ENCODE measurements at places on chromosomes 16 and 17.

DNA sequence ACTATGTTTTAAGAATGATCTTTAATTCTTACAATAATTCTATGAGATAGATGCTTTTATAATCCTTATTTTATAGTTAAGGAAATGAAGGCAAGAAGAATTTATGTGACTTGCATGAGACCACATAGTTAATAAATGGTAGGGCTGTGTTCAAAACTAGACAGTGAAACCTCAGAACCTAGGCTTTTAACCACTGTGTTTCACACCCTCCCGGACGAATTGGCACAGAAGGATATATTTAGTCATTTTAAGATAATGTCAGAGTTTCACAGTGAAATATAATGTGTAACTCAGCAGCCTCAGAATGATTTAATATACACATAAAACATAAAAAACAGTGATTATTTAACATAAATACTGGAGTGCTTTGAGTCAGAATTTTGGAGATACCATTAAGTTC lies 57.0 kb downstream of the NSRP1 start:
- DNase-seq, result no peak

GRCh38 chr17:77145612-77146245 lies 5.0 kb downstream of the SEC14L1 start:
- DNase-seq, result peak; percentile 80

GRCh38 chr17:40779181-40779909 lies 3.0 kb downstream of the KRT27 start:
- no peak for DNase-seq

DNA sequence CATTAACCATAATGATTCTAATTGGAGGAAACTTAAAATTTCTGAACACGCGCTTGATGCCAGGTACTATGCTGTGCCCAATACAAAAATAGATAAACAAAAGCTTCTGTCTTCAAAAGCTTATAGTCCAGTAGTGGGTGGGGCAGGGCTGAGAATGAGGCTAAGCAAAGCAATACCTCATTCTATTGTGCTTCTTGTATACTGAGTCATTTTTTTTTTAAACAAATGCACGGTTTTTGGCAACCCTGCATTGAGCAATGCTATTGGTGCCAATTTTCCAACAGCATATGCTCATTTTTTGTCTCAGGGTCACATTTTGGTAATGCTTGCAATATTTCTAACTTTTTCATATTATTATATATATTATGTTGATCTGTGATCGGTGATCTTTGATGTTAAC lies 34.7 kb upstream of the HNF1B start:
- peak; percentile 54 for DNase-seq

DNA sequence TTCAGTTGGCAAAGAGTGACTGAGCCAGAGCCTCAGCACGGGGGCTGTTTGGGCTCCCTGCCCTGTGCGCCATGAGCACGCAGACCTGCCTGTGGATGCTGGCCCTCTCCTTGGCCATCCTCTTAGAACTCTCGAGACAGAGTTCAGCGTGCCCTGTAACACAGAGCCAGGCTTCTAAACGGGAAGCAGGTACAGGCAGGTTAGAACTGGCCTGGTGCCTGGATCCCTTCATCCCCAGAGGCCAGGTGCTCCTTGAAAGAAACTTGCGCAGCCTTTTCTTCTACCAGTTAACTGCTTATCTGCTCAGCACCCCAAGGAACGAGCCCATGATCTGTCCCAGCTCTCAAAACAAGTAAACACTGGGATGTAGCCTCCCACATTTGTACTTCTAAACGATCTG lies 6.9 kb downstream of the CCNF start:
- no peak for DNase-seq

DNA sequence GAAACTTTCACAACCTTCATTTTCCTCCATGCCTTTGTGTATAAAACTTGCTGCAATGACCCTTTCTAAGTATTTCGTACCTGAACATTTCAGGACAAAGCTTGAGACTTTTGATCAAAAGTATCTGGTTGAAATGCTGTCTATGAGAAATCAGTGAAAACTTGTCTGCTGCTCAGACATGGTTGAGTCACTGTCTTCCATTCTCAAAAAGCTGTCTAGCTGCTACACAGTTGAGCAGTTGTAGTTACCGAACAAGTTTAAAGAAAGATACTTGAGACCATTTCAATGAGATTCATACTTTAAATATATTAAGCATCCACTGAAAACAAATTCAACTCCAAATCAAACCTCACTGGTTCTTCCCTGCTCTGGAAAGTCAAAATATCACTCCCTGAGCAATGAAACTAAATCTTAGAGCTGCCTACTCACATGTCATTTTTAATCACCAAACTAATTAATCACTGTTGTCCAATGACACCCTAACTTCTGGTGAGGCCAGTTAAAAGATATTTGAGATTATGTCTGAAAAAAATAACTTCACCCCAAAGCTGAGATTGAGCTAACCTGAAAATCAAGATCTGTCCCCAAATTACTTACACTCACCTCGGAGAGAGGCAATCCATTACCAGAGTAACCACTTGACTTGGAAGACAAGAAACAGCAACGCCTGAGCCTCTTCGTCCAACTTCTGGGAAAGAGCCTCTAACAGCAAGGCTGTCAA lies 488 bp downstream of the TMEM100 start:
- peak; percentile 10 for DNase-seq

DNA sequence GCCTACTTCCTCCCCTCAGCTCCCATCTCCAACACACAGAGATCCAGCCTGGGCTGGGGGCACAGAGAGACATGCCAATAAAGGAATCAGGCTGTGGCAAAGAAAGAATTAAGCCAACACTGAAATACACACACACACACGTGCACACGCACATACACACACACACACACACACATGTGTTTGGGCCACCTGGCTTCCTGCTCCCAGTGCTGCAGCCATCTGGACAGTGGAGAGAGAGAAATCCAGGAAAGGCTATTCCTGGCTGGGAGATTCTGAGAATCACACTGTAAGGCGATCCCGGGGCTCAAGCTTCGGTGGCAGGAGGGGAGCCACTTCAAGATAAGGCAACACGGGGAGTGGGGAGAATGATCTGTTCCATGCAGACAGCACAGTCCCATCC lies 72.4 kb downstream of the NOG start:
- DNase-seq, result no peak

GRCh38 chr17:80402959-80403358 lies 12.0 kb upstream of the ENDOV start:
- no peak for DNase-seq

DNA sequence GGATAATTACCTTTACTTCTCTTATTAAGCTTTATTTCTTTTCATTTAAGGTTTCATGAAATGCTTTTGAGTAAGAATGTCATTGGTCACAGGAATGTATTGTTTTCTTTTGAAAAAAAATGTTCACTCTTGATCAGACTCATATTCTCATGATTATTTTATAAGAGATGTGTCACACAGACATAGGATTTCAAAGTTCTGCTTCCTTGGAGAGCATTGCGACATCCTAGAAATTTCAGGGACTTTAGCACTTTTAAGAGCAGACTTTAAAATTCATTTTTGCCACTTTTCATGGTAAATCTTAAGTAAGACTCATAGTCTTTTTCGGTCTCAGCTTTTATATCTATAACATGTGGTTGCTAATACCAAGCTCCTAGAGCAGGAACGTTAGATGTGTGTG lies 314.7 kb downstream of the CDH8 start:
- DNase-seq, result no peak

GRCh38 chr16:86373276-86373901 lies 136.9 kb upstream of the FOXF1 start:
- no peak for DNase-seq

- DNase-seq, result no peak
Measured at GRCh38 chr16:54430491-54431030, 144.0 kb upstream of the IRX3 start.

DNA sequence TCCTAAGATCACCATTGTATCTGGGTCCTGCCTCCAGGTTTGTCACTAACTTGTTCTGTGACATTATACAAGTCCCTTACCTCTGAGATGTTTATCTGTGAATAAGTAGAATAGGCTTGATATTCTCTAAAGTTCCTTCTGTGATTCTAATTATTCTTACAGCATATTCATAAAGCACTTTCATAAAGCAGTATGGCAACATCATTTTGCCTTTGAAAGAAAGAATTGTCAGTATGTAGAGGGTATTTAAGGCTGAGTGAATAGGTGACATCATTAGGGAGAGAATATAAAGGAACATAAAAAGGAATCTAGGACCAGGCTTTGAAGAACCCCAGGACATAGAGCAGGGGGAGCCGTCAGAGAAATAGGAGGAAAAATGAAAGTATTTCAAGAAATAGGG lies 15.6 kb downstream of the VMP1 start:
- DNase-seq, result no peak

DNA sequence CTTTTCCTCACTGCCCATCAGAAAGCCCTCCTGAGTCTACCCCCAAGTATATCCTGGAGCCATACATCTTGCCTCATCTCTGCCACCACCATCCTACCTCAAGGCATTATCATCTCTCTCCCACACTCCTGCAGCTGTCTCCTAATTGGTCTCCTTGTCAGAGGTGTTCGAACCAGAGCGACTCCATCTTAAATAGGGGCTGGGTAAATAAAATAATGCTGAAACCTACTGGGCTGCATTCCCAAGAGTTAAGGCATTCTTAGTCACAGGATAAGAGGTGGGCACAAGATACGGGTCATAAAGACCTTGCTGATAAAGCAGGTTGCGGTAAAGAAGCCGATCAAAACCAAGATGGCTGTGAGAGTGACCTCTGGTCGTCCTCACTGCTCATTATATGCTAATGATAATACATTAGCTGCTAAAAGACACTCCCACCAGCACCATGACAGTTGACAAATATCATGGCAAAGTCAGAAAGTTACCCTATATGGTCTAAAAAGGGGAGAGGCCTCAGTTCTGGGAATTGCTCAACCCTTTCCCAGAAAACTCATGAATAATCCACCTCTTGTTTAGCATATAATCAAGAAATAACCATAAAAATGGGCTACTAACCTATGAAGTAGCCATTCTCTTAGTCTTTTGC lies 97.0 kb upstream of the C16orf82 start:
- no peak for DNase-seq

DNA sequence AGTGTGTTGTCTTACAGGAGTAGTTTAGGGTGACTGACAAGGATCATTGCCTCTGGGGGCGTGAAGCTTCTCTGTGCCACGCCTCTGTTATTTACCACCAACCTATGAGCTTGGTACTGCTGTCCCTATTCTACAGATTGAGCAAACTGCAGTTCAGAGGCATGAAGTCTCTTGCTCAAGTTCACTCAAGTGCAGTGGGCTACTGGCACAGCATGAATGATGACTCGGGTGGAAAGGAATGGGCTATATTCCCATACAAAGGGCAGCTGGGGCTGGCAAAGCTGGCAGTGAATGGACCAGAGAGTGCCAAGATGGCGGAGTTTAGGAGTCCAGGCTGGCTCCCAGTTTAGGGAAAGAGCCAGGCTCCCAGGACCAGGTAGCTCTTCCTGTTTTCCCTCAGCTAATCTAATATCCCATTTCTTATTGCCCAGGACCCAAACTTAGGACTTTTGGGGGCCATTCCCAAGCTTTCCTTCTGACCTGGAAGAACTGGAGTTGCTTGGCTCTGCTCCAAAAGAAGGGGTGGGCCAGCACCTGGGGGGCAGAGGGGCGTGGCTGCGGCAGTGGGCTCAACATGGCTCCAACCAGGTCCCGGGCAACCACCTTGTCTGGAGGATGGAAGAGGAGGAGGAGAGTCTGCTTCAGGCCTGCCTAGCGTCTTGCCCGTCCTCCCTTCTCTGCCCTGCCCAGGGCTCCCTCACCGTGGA lies 12.9 kb downstream of the PLK1 start:
- peak; percentile 17 for DNase-seq

GRCh38 chr16:5031601-5032000 lies 2.1 kb downstream of the NAGPA start:
- no peak for DNase-seq

DNA sequence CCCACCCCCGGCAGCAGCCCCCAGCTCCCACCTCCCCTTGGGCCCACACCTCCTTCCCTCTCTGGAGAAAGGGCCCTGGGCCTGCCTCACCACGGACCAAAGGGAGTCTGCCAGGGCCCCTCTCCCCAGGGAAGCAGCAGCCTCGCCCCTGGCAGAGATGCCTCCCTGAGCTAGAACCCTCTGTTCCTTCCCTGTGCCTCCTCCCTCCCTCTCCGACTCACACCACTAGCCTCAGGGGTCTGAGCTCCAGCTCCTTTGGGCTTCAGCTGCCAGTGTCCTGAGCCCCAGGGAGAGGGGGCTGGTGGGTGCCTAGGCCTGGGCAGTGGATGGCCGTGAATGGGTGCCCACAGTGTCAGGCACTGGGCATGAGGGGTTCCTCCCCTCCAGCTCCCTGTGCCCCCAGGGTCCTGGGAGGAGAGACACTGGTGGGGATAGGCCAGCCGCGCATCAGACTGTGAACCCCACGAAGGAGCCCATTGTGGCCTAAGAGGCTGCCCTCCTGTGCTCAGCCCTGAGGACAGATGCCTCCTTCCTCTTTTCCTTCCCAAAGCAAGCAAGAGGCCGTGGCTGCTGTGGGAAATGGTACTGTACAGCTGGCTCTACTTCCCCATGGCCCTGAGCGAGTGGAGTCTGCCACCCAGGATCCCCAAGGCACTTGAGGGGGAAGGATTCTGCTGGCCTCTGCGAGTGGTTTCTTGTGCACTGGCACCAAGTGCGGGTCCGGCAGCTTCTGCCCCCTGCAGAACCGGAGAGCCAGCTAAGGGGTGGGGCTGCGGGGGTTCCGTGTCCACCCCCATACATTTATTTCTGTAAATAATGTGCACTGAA lies 20.7 kb downstream of the MMP15 start:
- no peak for DNase-seq

GRCh38 chr17:82793974-82794630 lies 42.2 kb downstream of the TBCD start:
- DNase-seq, result peak; percentile 43

DNA sequence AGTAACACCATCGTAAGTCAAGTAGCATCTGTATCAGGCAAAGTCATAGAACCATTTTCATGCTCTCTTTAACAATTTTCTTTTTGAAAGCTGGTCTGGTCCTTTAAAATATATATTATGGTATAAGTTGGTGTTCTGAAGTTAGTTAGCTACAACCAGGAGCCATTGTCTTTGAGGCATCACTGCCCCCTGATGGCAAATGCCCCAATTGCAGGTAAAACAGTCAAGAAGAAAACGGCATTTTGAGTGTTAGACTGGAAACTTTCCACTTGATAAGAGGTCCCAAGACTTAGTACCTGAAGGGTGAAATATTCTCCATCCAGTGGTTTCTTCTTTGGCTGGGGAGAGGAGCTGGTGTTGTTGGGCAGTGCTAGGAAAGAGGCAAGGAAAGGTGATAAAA lies 14.1 kb downstream of the TP53 start:
- no peak for DNase-seq
